ENCODE measurements at places on chromosomes 6 and 20.

DNA sequence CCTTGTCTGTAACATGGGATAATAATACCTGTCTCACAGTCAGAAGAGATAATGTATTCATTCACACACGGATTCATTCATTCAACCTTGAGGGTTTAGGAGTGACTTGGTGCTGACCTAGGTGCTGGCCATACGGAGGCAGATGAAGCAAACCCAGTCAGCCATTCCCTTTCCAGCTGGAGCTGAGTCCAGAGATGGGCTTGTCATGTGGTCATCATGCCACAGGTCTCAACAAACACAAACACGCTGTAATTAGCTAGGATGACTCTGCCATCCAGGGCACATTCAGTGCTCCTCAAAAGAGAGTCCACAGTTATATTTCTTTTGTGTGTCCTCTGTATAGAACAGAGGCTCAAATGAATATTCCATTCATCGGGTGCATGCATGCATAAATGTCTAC, 19.5 kb upstream of the PRELID3B start:
- no peak for DNase-seq

DNA sequence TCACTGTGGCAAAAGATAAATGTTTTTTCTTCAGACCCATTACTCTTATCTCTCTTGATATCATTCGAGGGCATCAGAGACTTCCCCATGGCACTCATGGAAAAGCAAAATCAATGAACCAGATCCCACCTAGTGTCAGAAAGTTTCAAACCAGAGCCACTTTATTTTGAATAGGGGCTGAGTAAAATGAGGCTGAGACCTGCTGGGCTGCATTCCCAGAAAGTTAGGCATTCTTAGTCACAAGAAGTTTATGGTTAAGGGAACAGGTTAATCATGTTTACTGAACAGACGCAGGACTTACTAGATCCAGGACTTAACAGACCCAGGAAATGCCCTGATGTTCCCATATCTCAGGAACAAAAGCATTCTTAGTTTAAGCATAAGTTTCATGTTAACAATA, 369.9 kb downstream of the BTBD3 start:
- DNase-seq = no peak

GRCh38 chr6:131400779-131401496, 172.1 kb upstream of the ARG1 start:
- DNase-seq = peak; percentile 3

DNA sequence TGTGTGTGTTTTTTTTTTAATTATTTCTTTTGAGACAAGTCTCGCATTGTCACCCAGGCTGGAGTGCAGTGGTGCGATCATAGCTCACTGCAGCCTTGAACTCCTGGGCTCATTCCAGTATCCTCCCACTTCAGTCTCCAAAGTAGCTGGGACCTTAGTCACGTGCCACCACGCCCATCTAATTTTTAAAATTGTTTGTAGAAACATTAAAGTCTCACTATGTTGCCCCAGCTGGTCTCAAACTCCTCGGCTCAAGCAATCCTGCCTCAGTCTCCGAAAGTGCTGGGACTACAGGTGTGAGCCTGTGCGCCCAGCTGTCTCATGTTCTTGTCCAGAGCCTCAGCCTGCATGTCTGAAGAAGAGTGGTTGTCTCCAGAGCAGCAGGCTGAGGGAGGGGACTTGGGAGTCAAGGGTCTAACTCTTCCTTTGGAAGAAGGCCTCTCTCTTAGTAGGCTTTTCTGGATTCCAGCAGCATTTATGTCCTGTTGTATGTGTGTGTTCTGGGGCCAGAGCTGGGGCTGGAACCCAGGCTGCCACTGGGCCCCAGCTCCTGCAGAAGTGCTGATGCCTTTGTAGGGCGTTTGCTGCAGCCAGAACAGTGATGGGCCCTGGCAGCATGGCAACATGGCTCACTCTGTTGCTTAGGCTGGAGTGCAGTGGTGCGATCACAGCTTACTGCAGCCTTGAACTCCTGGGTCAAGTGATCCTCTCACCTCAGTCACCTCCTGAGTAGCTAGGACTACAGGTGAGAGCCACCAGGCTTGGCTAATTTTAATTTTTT, 5.4 kb downstream of the DNMT3B start:
- DNase-seq = no peak

DNA sequence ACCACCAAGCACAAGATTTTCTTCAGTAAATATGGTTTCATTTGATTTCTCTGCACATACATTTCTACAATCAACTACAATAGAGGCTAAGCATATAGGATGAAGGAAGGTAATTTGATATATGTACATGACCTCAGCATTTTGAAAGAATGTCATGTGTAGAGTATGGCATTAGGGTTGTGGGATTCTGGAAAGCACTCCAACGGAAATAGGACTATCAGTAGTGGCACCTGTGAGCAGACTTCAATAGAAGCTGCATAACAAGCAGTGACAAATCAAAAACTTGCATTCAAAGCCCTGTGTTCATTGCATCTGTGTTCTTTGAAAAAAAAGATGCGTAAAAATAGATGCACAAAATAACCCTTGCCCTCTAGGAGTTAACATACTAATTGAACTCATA, 57.5 kb upstream of the EYA4 start:
- no peak for DNase-seq

DNA sequence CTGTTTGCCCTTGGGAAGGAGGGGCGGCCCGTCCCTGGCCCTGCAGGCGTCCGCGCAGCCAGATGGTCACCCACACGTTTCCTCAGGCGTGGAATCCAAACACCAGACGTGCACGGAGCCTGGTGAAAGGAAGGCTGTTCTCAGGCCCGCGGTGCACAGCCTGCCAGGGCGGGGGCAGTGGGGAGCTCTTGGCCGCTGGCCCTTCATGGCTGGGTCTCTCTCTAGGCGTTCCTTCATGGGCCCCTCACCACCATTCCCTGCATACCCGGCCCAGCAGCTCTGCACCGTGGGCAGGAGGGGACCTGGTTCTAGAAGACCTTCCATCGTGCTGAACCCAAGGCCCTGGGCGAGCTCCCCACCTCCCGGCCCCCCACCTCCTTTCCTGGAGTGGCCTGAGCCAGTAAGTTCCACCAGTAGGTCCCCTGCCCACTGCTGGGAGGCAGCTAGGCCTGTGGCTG, 30.4 kb upstream of the SMOC2 start:
- DNase-seq = no peak

DNA sequence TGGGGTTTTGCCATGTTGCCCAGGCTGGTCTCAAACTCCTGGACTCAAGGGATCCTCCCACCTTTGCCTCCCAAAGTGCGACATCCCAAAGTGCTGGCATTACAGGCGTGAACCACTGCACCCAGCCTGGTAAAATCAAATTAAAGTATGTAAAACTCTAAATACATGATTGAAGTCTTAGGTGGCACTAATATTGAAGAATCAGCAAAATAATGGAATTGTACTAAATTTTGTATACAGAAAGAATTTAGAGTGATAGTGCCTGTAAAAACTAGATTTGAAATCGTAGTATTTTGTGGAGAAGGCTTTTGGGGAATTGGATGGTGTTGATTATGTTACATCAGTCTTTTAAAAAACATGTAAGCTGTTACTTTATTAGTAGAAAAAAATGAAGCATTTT, 10.0 kb upstream of the PRDM1 start:
- no peak for DNase-seq

- DNase-seq = no peak
Observed at GRCh38 chr6:45428727-45429126, 51.0 kb upstream of the SUPT3H start.

DNA sequence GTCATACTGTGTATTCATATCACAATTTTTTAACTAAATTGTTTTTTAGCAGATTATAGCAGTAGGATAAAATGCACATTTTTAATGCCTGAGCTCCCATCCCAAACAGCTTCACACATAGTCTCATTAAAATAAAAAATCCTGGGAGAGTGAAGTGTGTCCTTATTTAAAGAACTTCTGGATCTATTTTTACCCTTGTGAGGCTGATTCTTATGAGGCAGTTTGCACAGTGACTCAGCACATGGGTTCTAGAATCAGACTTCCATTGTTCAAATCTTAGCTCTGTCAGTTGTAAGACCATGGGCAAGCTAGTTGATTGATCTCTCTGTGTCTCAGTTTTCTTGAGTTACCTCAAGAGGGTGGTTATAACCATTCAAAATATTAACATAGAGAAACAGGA, 72.3 kb downstream of the MACROD2 start:
- DNase-seq = no peak

DNA sequence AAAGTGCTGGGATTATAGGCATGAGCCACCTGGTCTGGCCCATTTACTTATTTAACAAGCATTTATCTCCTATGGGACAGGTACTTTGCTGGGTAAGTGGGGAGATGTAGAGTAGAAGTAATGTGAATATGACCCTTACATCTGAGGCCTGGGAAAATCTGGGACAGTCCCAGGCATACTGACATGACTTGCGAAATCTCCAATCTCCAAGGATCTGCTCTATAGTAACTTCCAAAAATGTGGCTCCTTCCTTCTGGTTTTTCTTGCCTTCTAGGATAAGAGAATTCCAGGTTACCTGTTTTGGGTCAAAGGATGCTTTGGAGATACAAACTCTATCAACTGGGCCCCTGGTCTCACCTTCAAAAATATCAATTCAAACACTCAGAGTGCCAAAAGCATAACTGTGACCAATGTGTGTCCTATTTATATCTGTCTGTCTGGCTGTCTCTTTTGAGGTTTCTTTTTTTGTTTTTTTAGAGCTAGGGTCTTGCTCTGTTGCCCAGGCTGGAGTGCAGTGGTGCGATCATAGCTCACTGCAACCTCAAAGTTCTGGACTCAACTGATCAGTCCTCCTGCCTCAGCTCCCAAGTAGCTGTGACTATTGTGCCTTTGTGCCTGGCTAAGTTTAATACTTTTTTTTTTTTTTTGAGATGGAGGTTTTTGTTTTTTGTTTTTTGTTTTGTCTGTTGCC, 11.7 kb upstream of the JARID2 start:
- DNase-seq = no peak

GRCh38 chr6:73515204-73515655, 5.6 kb downstream of the EEF1A1 start:
- peak; percentile 55 for DNase-seq

GRCh38 chr20:44309763-44310663, 989 bp downstream of the FITM2 start:
- peak; percentile 30 for DNase-seq

GRCh38 chr20:45409521-45410272, 1.6 kb downstream of the DBNDD2 start:
- no peak for DNase-seq

DNA sequence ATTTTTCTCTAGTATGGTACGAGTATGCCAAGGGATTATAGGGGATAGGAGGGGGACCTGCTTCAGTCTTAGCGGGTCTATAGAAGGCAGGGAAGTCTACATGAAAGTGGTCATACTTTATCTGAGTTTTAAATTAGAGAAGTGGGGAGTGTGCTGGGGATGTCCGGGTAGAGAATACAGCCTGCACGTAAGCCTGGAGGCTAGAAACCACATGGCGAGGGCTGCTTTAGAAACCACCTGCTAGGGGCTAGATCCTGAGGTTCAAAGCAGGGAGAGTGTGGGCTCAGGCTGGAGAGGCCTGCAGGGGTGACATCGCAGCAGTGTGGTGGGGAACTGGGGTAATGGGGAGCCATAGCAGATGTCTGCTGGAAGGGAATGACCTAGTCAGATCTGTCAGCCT, 85.2 kb downstream of the VEGFA start:
- peak; percentile 63 for DNase-seq

DNA sequence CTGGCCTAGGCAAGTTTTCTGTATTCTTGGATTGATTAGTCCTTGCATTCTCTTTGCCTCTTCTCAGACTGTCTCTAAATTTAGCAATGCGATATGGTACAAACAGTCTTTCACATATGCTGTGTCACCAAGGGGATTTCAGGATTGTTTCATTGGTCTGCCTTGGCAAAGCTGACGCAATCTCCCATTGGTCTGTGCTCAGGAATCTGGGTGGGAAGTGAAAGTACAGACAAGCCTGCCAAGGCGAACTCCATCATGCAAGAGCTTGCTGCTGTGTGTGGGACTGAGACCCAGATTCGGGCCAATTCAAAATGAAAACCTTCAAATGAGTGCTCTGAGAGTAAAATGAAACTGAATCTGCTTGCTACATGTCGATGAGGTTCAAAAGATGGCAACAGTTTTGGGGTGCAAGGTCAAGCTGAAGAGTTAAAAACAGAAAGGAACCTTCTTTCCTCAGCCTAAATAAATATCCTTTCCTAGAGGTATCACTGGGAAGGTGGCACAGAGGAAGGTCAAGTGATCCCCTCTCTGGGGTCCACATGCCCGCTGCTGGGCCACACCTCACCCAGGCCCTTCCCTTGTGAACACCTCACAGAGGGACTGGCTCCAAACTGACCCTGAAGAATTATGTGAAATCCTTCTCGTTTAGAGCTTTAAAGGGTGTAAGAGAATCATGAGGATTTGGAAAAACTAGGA, 198.8 kb upstream of the PREP start:
- DNase-seq = peak; percentile 60

DNA sequence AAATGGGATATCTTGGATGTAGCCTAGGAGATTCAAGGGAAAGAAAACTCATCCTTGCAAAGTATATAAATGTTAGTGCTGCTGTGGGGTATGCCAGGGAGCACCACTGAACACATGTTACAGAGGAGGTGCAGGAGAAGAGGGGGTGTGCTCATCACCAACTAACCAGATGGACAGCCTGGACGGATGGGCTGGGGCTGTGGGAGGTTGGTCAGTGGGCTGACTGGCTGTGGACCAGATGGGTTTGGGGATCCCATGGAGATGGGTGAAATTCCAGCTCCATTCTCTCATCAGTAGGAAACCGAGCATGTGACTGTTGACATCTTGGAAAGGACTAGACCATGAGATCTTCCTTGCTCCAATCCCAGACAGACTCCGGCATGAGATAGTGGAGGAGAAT, 201.0 kb downstream of the LRFN2 start:
- DNase-seq = no peak

- DNase-seq = no peak
Observed at GRCh38 chr6:166589337-166589731, 2.9 kb upstream of the RAMACL start.

DNA sequence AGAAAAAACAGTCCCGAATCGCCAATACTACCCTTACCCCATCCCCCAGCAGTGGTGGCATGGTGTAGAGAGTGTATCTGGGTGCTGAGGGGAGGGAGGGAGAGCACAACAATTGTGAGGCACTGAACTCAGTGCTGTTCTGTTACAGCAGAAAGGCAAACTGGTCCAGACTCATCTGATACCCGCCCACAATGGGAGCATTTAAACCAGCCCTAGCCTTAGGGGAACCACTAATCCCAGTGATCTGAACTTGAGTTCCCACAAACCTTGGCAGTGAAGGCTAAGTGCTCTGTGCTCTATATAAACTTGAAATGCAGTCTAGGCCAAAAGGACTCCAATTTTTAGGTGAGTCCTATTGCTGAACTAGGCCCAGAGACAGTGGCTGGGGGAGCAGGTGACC, 666.4 kb upstream of the PTCHD4 start:
- DNase-seq = no peak

DNA sequence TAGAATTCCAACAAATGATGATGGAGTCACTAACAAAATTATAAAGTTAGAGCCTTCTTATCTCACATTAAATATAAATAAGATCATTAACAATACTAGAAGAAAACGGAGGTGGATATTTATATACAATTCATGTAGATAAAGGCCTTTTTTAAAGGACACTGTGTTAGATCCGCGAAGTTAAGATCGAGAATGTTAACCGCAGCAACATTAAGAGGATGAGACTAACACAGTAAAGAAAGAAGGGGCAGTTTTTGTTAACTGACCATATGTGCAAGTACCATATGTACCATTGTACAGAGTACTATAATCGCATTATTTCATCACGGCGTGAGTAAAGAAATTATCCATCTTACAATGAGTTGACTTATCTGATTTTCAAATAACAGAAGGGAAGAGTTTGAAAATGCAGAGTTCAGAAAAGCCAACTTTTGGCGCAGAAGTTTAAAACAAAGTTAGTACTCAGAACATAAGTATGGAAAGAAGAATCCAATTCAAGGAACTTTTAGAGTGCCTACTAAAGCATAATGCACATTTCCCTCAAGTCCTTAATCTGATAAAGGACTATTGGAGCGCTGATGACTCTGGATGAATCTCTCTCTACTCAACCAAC, 1.4 kb downstream of the FBXL4 start:
- DNase-seq = peak; percentile 21

Data from NB4 (cell line).